ENCODE measurements at places on chromosomes 16 and 17. TPM values are rescaled to one million over a fixed set of nuclear protein-coding genes. Genes with fewer than 3 reads are reported as not detected.

OSGIN1 gene
- total RNA-seq = 2.6 TPM

ACSM5 gene
- not detected for total RNA-seq

IL17C gene
- not detected for total RNA-seq

- no peak for DNase-seq
These were observed 37.1 kb upstream of the MGAT5B start for GRCh38 chr17:76830987-76831715.

DNA sequence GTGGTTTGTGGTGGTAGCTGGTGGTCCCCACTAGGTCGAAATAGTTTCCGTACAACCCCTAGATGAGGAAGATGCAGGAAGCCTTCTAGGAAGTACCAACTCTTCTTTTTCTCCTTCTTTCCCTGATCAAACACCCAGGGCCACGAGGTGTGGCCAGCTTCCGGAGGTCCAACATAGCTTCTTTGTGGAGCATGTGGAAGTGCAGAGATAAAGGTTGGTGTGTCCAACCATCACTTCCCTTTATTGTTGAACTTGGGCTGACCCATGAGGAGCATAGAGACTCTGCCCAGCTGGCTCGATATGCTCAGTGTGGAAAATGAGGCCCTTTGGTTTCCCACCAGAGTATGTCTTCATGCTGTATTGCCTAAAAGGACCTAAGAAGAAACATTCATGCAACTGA lies 6.3 kb upstream of the RGS9 start:
- DNase-seq = no peak

GRCh38 chr16:51239196-51239595 lies 88.1 kb upstream of the SALL1 start:
- no peak for DNase-seq

DNA sequence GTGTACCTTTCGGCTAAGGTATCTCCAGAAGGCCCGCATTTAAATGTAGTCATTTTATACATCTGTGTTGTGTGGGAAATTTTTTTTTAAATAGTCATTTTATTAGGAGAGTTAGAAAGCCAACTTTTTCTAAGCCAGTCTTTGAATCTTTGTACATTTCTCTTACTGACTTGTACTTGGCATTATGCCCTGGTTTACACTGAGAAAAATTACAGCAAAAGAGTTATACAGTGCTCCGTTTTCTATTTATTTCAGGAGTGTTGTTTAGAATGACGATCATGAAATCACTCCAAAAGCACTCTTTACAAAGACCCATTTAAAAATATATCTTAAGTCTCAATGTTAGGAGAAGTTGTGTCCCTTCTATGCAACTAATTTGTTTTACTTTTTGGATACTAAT lies 91.8 kb downstream of the CYB561 start:
- DNase-seq = no peak

DNA sequence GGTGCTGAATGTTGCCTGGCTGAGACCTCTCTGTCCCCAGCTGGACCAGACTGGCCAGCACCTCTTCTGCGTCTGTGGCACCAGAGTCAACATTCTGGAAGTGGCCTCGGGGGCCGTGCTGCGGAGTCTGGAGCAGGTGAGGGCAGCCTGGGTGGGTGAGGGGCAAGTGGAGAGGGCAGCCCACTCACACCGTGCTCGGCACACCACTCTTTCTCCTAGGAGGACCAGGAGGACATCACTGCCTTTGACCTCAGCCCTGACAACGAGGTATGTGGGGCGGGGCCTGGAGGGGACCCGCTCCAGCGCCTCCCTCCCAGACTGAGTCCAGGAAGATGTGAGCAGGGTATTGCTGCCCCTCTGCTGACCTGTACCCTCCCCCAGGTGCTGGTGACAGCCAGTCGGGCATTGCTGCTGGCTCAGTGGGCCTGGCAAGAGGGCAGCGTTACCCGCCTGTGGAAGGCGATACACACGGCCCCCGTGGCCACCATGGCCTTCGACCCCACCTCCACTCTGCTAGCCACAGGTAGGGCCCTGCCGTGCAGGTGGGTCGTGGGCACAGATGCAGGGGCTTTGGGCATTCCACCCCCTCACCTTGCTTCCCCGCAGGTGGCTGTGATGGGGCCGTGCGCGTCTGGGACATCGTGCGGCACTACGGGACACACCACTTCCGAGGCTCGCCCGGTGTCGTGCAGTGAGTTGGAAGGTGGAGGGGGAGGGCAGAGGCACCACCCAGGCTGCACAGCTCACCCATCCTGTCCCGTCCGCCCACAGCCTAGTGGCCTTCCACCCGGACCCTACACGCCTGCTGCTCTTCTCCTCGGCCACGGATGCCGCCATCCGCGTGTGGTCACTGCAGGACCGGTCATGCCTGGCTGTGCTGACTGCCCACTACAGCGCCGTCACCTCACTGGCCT lies 2.6 kb downstream of the TBL3 start:
- DNase-seq = no peak
